Activated CD8-positive, alpha-beta memory T cell treated with anti-CD3 and anti-CD28 coated beads for 48 hours (primary cell): ENCODE measurements at places on chromosomes 16 and 17.

DNA sequence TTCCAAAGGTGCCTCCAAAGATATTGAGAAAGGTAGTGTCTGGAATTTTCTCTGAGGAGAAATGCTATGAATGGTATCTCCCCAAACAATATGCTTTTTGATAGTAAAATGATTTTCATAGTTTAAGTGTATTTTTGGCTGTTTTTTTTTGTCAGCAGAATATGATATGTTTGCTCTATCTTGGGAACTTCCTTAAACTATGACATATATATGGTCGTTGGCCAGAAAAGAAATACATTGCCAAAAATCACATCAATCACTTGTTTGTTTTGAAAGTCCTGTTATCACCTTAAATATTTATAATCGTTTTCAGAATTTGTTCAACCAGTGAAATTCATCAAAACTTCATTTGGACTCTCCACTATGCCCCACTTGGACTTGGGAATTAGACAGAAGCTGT is 816.9 kb downstream of the CDH11 start:
- no peak for DNase-seq

DNA sequence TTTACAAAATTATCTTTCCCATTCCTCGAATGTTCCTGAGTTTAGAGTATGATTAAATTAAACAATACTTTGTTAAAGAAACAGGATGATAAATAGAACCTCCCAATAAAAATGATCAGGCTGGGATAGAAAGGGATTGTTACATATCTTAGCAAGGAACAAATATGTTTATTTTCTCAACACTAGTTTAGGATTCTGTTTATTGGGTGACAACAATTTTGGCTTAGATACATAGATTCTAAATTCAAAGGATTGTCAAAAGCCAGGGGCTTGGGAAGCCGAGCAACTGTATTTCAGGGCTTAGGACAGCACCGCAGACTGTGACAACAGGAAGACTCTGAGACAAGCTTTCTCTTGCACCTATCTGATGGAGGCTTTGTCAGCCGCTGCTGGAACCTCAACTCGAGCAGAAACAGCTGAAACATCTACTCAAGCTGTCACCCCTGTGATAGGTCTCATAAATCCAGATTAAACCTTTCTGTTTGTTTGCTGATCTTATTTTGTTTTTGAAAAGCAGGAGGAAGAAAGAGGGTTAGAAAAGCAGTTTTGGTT is 562.8 kb upstream of the ZFHX3 start:
- DNase-seq: no peak

DNA sequence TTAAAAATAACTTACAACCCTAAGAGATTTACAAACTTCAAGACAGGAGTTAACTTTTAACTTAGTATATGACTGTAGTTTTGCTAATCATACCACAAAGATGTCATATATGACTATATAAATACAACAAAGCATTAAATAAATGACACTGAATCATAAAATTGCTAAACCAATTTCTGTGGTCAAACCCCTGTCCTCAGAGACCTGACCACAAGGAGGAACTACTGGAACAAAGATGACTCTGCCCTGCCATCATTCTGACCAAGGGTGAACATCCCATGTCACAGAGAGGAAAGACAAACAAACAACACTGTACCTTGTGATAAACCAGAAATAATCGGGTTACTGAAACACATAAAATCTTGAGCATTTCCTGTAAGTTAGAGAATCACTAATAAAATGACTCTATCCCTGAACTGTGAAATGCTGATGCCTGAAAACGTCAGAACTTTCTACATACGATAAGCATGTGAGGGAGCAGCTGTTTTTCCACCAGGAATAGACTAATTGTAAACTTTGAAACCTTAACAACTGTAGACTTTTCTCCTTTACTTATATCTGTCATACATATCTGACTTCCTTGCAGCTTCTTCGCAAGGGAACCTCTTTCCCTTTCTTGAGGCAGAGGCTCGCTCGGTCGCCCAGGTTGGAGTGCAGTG is 47.9 kb downstream of the WDR59 start:
- no peak for DNase-seq

- DNase-seq: no peak
These were observed 41.4 kb downstream of the GRB2 start for GRCh38 chr17:75364078-75364477.

DNA sequence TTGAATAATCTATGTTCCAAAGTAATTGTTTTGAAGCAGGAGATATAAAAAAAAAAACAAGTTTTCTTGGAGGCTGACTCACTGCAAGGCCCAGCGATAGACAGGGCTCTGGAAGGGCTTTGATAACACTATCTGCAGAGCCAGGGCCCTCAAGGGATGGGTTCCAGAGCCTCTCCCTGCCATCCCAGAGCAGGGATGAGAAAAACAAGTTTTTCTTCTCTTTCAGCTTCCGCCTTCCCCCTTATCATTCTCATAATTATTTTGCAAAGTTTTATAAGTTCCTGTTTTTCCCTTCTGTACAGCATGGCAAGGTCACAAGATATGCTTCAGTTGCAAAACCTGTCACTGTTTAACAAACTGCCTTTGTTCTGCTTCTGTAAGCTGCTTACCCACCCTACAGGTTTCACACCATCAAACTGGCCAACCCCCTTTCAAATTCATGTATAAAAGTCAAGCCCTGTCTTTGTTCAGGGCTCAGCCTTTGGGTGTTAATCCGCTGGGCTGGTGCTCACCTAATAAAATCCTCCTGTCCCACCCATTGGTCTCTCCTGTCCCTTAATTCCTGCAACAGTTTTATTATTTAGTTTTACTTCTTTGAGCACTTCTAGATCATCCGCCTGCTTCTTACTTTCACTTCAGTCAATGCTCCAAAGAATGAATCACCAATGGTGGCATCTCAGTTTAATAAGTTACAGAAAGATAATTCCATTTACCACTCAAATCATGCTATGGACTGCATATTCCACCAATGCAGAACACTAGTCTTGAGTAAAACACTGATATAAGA is 5.6 kb upstream of the THUMPD1 start:
- no peak for DNase-seq

- DNase-seq: no peak
These were observed at the start of gene NRN1L for GRCh38 chr16:67884684-67885083. TSS of gene NRN1L (plus strand) at chr16:67884885. CDS start at chr16:67884904, 19 bp downstream.

DNA sequence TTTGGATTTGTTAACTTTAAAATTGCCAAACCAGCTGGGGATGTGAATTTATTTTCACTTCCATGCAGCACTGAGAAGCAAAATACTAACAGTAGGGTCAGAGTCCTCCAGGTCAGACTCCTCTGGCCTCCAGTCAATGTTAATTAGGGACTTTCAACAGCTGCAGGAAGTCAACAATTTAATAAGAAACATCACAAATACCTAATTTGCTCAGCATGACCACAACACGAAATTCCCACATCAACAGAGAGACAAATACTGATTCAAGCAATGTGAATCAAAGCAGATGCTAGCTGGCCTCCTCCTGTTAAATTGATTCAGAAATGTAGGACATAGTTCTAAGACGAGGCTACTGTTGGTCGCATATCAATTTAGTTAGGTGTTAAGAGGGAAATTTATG is 111.7 kb downstream of the ABCA8 start:
- DNase-seq: no peak

GRCh38 chr16:83908798-83909197 is 9.9 kb downstream of the MLYCD start:
- DNase-seq: no peak

GRCh38 chr17:74290340-74290739 is 16.3 kb downstream of the DNAI2 start:
- DNase-seq: no peak

DNA sequence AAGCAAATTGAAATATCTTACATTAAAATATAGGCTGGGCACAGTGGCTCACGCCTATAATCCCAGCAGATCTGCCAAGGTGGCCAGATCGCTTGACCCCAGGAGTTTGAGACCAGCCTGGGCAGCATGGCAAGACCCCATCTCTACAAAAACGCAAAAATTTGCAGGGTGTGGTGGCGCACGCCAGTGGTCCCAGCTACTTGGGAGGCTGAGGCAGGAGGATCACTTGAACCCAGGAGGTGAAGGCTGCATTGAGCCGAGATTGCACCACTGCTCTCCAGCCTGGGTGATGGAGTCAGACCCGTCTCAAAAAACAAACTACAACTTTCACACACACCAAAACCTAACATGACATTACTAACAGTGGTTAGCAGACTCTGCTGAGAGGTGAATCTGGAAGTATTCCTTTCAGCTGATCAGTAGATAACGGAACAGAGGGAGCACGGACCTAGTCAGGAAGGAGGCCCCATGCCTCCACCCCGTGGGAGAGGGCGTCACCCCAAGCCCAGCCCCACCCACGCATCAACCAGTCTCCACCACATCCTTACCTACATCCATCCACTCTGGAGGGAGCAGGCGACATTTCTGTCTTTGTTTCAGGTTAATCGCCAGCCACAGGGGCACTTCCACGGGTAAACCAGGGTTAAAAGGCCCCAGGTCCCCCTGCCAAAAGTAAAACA is 1.7 kb downstream of the GINS2 start:
- DNase-seq: no peak

DNA sequence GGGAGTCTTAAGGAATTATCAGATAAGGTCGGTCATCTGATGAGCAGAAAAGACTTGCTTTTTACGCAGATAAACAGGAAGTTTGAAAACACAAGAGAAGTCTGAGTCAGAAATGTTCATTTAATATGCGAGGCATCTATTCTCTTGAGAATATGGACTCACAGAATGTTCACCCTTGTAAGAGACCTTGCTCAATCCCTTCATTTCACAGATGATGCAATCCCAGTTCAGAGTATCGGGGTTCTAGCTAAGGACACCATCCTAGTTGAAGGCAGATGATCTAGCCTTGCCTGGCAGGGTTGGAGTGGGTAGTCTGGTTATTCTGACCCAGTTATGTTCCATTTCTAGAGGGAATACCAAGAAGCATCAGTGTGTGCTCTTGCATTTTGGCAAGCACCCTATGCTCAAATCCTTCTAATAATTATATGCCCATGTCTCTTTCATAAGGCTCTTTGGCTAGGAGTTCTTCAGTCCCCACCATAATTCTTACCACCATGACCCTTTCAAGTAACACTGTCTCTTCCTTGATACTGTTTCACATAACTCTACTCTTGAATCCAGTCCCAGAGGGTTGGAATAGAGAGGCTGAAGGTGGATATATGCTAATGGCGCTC is 42.5 kb downstream of the YPEL2 start:
- DNase-seq: no peak
